RPMI7951 (cell line): ENCODE measurements at places on chromosomes 6 and 20. TPM values are rescaled to one million over a fixed set of nuclear protein-coding genes. Genes with fewer than 3 reads are reported as not detected.

ME1 gene
- total RNA-seq: 18.8 and 18.9 TPM in 2 replicates

GTSF1L gene
- not detected in 2 replicates for total RNA-seq

DNA sequence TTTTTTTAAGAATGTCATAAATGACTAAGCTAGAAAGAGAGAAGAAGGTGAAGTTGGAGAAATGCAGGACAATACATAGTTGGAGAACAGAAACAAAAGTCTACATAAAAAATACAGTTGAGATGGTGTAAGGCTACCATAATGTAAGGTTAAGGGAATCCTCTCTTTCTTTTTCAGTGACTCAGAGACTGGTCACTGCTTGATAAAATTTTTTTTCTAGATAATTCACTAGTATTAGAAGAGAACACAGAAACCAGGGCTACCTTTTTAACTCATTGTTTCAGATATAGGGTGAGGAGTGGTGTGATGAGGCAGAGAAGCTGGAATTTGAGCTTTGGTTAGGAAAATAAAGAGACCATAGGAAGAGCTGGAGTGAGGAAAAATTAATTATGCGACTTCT, 18.2 kb upstream of the EDN1 start:
- DNase-seq: no peak

DNA sequence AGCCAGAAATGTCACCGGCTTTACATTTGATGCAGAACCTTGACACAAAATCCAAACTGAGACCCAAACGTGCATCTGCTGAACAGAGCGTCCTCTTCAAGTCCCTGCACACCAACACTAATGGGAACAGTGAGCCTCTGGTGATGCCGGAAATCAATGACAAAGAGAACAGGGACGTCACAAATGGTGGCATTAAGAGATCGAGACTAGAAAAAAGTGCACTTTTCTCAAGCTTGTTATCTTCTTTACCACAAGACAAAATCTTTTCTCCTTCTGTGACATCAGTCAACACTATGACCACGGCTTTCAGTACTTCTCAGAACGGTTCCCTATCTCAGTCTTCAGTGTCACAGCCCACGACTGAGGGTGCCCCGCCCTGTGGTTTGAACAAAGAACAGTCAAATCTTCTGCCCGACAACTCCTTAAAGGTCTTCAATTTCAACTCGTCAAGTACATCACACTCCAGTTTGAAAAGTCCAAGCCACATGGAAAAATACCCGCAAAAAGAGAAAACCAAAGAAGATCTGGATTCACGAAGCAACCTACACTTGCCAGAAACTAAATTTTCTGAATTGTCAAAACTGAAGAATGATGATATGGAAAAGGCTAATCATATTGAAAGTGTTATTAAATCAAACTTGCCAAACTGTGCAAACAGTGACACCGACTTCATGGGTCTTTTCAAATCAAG, 108.4 kb downstream of the RTN4IP1 start:
- DNase-seq: peak; percentile 80
